H1 (cell line): ENCODE measurements at places on chromosomes 5 and 9. TPM values are rescaled to one million over a fixed set of nuclear protein-coding genes. Genes with fewer than 3 reads are reported as not detected.

DNA sequence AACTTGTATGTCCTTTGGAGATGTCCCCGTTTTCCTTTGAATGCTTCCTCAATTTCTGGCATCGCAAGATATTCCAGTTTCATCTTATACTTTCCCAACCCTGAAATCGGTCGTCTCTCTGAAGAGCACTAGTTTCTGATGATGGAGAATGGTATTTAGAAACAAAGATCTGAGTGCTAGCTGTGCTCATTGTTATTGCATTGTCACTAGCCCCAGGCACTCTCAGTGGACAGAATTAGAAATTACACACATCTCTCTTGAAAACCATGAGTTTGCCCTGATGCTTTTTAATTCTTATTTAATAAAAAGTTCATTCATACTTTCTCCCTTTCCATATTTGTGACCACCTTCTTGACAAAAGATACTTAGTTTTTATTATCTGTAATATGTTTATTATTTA lies 67.7 kb downstream of the C9orf152 start:
- DNase-seq: no peak

DNA sequence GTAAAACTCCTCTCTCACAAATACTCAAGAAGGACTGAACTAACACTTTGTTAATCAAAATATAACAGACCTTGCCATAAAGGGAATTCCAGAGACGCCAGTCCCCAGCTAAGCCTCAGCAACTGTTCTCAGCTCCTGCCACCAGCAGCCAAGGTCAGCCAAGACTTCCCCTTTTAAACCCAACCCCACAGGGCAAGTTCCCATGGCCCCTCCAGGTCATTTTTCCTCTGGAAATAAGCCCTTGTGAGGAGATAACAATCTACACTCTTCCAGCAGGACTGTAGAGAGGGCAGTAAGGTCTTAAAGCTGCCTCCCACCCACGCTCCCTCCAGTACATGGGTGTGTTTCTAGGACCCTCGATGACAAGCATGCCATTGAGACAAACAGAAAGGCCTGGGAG lies 78.3 kb downstream of the DPYSL3 start:
- DNase-seq: no peak

DNA sequence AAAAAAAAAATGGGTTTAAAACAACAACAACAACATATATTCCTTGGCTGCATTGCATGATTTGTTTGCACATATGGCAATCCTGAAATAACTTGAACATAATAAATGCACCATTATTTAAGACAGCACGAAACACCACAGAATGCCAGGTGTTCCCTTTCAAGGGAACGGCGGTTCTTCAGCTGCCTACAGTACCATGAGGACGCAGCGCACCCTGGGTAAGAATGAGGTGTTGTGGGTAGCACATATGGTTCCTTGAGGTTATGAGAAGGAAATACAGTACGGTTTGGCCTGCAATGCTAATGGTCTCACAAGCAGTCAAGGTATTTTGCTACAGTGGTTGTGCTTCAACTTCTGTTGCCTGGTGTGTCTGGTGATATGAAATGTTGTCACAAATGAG lies 174.8 kb downstream of the SLC12A2 start:
- DNase-seq: no peak

- no peak for DNase-seq
Measured at GRCh38 chr9:97594381-97594921, 38.7 kb downstream of the TSTD2 start.

GRCh38 chr5:78758169-78758839 lies 109.7 kb upstream of the LHFPL2 start:
- no peak for DNase-seq

- DNase-seq: peak; percentile 51
Measured at GRCh38 chr5:122195802-122196394, 66.6 kb downstream of the ZNF474 start.

- DNase-seq: no peak
Measured at GRCh38 chr5:122054266-122054665, 23.8 kb downstream of the LOX start.

DNA sequence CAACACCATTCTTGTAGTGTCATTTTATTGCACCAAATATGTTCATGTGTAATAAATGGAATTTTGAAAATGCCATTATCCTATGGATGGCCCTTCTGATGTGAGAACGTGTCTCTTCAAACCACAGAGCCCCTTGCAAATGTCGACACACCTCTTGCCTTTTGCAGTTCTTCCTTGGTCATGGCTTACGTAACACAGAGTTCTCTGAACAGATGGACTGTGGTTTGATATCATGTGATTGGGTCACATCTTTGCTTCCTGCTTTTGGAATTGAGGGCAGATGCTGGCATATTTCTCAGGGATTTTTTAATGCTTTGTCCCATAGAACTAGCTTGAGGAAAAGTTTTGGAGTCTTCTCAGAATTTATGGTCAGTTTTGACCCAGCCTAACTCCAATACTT lies 4.6 kb downstream of the TGFBR1 start:
- DNase-seq: no peak

PROB1 gene
- polyA plus RNA-seq: 0.89 and 1.9 TPM in 2 replicates

IL9 gene
- not detected in 2 replicates for polyA plus RNA-seq

SPINK4 gene
- polyA plus RNA-seq: not detected in 2 replicates

ELOVL7 gene
- polyA plus RNA-seq: 2.5 and 3.1 TPM in 2 replicates

ARHGEF28 gene
- 0.31 and 0.33 TPM in 2 replicates for polyA plus RNA-seq

SPEF2 gene
- 0.14 and 0.47 TPM in 2 replicates for polyA plus RNA-seq
